ENCODE measurements at places on chromosomes 2 and 18.

- no peak for DNase-seq
Observed at GRCh38 chr2:105782123-105782522, 37.4 kb downstream of the NCK2 start.

GRCh38 chr2:99200076-99200800 is 19.3 kb downstream of the MRPL30 start:
- no peak for DNase-seq

DNA sequence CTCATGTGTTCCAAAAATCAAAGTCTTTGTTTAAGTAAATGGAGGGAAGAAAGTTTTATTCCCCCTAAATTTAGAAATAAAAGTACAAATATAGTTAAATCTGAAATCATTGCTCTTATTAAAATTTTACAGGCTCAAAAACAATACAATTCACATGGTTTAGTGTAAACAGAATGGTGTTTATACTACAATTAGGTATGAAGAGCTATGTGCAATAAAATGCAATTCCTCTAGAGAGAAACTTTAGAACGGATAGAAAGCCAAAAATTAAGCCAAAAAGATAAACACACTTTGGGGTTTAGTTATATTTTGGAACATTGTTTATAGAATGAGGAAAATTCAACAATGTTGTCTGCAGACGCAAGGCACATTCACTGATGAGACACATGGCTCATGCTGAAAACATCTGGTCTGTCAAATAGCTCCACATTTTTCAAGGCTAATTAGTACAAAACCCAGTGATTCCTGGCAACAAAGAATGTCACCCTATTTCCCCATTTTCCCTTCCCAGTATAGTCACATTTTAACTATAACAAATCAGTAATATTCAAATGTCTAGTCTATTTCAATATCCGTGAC is 103.3 kb downstream of the EXOC6B start:
- peak; percentile 71 for DNase-seq

- no peak for DNase-seq
Observed at GRCh38 chr2:176076796-176077195, 7.0 kb downstream of the EVX2 start.

DNA sequence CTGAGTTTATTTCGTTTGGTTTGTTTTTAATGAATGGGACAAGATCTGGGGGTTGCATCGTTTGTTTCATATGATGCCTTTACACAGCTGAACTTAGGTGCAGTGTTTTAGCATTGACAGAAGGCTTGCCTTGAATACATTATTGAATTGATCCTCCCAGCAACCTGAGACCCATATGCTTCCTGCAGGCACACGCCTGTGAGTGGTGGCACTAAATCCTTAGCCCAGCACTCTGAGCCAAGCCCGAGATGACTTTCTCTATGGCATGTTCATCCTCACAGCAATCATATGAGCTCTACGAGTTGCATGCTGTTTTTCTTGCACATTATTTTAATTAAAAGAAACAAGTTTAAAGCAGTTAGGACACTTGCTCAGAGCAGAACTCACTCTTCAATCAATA is 47.8 kb upstream of the AGAP1 start:
- DNase-seq, result no peak

DNA sequence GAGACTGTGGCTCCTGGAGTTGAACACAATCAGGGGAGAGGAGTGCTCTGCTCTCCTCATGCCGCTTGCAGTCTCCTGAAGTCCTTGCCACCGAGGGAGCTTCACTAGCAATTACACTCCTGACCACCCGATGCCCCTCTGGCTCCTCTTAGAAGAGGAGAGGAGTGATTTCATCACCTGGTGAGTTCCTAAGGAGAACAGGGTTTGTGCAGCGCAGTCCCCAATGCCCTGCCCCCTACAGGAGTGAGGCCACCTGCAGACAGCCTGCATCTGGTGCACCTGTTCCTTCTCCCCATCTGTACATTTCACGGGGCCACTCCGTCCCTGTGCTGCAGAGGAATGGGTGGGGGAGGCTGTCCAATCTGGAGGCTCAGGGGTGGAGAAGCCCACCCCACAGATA is 267.2 kb downstream of the HRH4 start:
- no peak for DNase-seq

GRCh38 chr2:86703704-86704361 is 16.3 kb upstream of the RMND5A start:
- DNase-seq, result peak; percentile 92

- no peak for DNase-seq
Observed at GRCh38 chr2:218746470-218746795, 35.5 kb upstream of the CYP27A1 start.

GRCh38 chr2:68855550-68855949 is 15.6 kb downstream of the BMP10 start:
- no peak for DNase-seq

DNA sequence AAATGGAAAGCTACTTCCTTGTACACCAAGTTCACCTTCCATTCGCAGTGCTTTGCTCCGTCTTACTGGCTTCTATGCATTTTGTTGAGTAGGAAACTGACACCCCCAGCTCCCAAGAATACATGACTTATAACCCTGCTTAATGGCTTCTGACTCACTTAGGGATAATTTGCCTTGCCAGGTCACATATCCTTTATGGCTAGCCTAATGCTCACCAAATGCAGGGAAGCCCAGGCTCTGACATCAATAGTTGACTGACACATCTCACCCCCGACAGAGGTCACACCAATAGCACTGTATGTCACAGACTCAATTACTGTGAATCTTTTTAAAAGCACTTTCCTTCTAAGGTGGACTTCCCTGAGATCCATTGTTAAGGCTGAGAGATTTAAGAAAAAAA is 147.2 kb downstream of the DTNA start:
- no peak for DNase-seq

GRCh38 chr18:9058406-9058805 is 44.1 kb upstream of the NDUFV2 start:
- no peak for DNase-seq

DNA sequence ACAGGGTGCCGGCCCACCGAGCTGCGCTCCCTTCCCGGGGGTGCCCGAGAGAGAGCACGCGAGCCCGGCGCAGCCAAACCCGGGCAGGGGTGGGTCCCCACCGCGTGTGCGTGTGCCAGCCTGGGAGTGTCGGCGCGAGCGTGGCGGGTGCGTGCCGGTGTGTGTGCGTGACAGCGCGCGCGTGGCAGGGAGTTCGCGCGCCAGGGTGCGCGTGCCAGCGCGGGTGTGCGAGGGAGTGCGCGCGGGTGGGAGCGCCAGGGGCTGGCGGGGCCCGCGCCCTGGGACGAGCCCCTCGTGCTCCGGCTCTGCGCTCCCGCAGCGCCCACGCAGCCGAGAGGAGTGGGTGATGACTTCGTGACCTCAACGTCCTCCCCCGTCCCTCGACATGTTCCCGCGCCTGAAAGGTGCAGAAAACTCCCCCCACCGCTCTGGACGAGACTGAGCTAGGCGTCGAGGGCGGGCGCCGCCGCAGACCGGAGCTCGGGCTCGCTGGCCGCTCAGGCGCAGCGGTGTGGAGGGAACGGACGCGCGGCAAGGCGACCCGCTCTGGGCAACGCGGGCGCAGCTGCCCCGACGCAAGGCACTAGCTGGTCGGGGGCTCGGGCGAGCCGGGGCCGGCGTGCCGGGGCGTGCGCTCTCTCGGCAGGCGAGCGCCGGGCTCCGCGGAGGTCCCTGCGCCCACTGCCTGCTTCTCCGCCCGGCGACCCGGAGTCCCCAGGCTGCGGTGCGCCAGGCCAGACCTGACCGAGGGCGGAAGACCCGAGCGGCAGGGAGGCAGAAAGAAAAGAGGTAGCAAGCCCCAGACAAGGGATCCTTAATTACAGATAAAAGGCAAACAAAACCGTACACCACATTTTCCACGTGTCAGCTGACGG is 582.8 kb downstream of the ZEB2 start:
- DNase-seq, result peak; percentile 59

DNA sequence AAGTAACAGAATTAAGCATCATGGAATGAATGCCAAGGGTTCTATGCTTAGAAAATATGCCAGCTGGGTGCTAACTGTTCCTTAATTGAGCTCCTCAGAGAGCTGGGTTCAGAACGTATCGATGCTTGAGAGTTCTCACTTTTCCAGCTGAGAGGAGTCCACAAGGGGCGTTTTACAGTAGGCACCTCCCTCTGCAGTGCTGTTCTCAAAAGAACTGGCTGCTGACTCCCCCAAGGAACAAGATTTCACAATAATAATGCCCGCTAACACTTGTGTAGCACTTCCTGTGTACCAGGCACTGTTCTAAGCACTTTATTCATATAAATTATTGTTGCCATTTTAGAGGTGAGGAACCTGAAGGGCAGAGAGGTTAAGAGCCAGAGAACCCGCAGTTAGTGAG is 18.1 kb upstream of the TMEM237 start:
- no peak for DNase-seq

DNA sequence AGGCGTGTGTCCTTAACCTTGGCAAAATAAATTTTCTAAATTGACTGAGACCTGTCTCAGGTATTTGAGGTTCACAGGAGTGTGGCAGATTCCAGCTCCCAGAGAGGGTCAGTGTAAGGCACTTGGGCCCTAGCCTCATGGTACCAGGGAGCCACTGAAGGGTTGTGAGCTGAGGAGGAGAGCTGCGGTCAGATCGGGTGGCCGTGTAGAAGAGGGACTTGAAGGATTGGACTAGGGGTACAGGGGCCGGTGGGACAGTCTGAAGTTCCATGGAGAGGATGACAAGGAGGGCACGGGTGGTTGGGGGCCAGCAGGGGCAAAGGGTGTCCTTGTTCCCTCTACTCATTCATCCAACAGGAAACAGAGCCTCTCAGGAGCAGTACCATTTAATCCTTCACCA is 327.0 kb upstream of the HS6ST1 start:
- no peak for DNase-seq

DNA sequence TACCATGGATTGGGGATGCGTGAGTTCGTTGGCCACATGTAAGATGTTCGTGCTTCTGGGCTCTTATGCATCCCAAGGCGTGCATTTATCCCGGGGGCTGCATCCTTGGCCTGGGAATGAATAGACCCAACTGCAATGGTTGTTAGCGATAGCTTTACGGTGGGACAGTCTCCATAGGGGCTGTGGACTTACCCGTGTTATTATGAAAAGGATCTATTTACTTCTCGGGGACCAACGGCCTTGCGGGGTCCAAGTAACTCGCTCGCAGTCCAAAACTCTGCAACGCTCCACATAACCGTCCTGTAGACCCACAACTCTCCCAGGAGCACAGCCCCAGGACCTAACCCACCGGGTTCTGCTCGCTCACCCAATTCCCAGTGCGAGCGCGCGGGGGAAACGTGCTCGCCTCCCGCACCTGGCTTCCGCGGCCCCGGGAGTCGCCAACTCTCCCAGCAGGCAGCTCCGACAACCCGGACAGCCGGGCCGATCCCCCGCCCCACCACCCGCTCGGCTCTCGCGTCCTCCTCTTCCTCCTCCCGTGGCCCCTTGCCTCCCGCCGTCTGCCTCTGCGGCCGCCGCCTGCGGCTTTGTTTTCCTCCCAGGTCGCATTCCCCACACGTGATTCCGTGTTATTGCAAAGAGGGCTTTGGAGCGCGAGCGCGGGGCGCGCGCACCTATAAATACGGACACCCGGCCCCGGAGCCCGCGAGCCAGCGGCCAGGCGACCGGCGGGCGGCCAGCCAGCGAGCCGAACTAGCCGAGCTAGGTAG is at the start of gene CABLES1:
Gene CABLES1 (plus strand): TSS at position 706 of the 770 bp plus-strand sequence. CDS start 278 bp downstream, outside the sequence.
- DNase-seq, result peak; percentile 64

GRCh38 chr18:52694804-52695203 is 354.8 kb downstream of the DCC start:
- DNase-seq, result no peak

DNA sequence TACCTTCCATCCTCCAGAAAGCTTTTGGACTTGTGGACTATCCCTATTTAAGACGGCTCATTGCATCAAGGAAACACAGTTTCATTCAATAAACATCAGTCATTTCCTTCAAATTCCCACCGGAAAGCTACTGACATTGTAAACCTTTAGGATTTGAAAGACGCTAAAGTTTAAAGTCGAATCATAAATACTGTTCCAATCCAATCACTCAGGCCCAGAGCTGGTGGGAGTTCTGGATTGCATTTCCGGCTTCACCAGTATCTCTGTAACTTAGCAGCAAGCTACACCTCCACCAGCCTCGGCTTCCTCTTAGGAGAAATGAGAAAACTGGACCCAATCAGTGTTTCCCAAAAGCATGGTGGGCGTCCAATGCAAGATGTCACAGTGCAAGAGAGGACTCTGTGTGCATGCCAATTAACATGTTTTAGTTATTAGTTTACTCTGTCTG is 1.6 kb downstream of the WDFY1 start:
- peak; percentile 77 for DNase-seq

DNA sequence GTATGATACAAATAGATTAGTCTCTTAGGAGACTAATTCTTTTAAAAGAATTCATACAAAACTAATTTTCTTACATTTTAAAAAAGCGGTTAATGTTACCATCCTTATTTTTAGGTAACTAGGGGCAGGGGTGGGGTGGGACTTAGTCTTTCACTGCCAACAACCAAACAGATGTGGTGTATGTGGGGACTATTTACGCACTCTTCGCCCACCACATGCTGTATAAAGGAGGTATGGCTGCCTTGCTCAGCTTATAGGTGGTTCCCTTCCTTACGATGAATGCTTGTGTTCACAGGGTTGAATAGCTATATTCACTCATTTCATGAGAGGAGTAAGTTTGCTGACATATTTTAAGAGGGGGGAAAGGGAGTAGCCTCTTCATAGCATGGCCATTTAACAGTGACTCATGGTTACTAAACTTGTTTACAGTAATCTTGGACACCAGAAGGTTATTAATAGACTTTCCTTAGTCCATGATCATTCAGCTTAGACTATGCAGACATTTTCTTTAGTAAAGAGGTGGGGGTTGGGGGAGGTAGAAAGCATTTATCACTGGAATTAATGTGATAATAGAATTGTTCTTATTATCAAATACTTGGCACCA is 61.8 kb downstream of the CAB39 start:
- DNase-seq, result peak; percentile 78

GRCh38 chr2:28610583-28611201 is 114.8 kb downstream of the PLB1 start:
- DNase-seq, result peak; percentile 87

DNA sequence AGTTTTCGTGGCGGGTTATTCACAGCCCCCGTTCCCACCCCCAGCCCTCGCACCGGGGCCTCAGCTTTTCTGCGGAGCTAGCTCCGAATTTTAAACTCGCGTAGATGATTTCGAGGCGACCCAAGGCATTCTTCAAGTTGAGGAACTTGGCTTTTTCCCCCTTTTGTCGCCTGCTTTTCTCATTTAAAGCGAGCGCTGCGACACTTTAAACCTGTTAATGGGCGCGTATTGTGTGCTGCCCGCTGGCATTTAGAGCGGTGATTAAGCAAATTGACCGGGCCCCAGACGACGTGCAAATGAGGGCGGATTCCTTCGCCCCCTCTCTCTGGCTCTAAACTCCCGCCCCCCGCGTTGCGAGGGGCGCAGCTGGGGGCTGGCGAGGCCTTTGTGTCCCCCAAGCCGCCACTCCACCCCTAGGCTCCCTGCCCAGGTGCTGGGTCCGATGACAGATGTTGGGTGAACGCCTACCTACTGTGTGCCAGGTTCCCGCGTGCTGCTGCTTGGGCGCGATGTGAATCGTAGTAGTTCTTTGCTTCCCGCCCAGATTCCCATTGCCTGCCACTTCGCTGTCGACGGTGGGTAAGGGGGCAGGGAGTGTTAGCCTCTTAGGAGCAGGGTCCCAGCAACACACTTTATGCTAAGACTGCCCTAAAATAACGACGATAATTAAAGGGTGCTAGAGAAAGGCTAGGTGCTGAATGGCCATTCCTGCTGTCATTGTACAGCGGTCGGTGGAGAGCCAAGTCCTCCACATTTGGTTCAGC is 1.9 kb downstream of the TCF7L1 start:
- no peak for DNase-seq

- DNase-seq, result peak; percentile 41
Observed at GRCh38 chr18:24488824-24489493, 28.5 kb downstream of the HRH4 start.

GRCh38 chr2:61460163-61460562 is 10.7 kb downstream of the USP34 start:
- DNase-seq, result peak; percentile 79

- DNase-seq, result no peak
Observed at GRCh38 chr2:43302961-43303494, 76.6 kb upstream of the ZFP36L2 start.

Data from EL (cell line).